Activated CD4-positive, alpha-beta T cell treated with anti-CD3 and anti-CD28 coated beads, Interleukin-2, amount 50 U/mL, for 1 hour (primary cell): ENCODE measurements at places on chromosomes 6 and 20.

DNA sequence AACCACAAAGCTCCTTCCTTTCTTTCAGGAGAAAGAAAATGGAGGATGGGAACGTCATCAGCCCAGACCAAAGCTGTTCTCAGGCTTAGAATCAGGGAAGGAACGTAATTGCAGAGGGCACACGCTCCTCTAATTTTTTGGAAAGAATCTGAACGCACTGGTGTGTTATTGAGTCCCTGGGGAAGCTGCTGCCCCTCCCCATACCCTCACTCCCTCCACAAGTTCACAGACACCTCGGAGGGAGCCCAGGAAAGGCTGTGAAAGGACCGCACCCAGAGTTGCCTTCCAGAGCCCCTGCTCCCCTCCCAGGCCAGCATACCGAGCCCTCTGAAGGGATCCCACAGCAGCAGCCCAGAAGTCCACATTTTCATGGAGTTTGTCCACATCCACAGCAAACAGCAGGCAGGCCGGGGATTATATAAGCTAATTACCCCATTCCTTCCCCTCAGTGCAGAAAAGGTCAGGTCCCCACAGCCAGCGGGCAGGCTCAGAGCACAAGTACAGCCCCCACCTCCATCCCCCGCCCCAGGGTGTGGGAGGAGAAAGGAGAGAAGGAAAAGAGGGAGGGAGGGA, 53.7 kb downstream of the ANKRD60 start:
- DNase-seq = no peak

- DNase-seq = no peak
Measured at GRCh38 chr6:35052694-35053565, 88.2 kb downstream of the TCP11 start.

- no peak for DNase-seq
Measured at GRCh38 chr6:138736640-138737039, 36.9 kb upstream of the CCDC28A start.

DNA sequence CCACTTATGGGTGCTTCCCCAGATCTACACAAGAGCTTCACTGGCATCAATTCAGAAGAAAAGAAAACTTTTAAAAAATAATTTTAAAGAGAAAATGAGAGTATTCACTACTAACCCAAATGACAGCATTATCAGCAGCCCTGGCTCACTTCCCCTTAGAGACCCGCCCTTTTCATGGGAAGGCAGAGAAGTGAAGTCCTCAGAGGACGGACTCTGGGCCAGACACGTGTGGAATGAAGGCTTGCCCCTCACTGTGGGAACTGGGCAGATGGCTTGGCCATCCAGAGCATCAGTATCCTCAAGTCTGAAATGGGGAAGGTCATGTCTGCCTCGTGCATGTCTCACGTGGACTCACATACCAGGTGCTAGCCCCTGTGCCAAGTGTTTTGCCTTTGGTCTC, 63.5 kb downstream of the JAG1 start:
- DNase-seq = no peak

DNA sequence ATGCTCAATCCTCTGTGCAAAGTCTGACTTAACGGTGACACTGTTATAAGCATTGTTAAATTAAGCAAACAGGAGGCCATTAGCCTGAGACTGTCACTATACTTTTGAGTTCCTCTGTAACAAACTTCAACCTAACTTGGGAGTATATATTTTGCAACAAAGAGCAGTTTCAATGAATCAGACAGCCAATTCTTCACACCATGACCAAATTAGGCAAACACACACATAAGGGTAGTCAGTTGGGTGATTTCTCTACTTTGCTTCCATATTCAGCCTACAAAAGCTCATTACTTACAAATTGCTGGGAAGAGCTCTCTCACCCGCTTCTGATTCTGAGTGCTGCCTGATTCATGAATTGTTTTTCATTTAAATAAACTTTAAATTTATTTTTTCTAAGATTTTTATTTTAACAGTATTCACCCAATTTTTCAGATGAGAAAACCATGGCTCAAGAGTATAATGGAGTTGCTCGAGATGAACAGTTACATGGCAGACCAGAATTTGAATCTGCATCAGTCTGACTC, 60.5 kb downstream of the HACE1 start:
- DNase-seq = no peak

GRCh38 chr6:68333442-68333841, 301.6 kb upstream of the ADGRB3 start:
- DNase-seq = no peak

DNA sequence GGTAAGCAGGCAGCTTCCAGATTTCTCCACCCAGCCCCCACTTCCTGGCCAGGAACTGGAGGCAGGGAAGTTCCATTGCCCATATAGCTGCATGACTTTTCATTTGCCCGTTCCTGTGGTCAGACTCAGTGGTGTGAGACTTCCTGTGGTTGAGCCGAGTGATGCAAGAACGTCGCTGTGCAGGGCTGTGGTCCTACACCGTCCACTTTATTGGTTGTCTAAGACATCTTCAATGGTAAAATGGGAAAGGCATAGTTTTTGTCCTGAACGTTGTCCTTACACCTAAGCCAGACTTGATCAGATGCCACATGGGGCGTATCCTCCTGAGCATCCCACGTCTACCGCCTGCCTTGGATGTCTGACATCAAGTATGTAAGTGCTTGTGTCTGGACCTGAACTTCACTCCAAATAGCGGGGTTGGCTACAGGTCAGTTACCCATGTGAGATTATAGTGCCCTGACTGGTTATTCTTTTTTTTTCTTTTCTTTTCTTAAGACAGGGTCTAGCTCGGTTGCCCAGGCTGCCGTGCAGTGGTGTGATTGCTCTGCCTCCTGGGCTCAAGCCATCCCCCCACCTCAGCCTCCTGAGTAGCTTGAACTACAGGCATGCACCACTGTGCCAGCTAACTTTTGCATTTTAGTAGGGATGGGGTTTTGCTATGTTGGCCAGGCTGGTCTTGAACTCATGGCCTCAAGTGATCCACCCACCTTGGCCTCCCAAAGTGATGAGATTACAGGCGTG, 25.9 kb upstream of the GTSF1L start:
- DNase-seq = no peak

DNA sequence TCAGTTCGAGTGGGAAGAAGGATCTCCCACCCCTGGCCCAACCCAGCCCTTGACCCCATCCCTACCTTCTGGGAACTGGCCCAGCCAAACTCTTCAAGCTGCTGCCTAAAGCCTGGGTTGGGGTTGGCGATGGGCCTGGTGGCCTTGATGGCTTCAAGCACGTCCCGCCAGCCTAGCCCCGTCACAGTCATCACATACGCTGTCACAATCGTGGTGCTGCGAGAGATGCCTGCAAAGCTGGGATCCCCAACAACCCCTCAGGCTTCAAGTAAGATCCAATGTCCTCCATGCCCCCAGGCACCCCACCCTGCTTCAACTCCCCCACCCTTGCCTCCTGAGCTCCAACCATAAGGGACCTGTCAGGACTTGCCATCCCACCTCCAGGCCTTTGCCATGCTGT, 7.8 kb downstream of the DUSP15 start:
- no peak for DNase-seq

- DNase-seq = no peak
Measured at GRCh38 chr6:111927321-111927720, 54.1 kb upstream of the FYN start.

DNA sequence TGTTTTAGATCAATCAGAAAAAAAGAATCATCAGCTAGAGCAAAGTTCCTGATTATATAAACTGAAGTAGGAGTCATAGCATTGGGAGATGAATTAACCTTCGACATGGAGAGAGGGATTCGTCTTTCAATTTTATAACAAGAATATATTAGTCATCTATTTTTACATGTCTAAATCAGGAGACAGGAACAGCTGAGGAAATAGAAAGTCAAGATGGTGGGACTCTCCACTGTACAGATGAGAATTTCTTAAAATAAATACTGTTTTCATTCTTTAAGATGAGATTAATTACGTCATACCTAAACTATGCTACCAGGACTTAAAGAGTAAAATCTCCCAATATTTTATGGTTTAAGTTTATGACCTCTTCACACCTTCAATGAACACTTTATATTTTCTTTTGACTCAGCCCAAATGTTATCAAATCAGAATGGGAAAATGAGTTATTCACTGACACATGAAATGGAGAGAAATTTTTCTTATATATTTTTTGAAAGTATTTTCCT, 1137.7 kb downstream of the EPHA7 start:
- no peak for DNase-seq

DNA sequence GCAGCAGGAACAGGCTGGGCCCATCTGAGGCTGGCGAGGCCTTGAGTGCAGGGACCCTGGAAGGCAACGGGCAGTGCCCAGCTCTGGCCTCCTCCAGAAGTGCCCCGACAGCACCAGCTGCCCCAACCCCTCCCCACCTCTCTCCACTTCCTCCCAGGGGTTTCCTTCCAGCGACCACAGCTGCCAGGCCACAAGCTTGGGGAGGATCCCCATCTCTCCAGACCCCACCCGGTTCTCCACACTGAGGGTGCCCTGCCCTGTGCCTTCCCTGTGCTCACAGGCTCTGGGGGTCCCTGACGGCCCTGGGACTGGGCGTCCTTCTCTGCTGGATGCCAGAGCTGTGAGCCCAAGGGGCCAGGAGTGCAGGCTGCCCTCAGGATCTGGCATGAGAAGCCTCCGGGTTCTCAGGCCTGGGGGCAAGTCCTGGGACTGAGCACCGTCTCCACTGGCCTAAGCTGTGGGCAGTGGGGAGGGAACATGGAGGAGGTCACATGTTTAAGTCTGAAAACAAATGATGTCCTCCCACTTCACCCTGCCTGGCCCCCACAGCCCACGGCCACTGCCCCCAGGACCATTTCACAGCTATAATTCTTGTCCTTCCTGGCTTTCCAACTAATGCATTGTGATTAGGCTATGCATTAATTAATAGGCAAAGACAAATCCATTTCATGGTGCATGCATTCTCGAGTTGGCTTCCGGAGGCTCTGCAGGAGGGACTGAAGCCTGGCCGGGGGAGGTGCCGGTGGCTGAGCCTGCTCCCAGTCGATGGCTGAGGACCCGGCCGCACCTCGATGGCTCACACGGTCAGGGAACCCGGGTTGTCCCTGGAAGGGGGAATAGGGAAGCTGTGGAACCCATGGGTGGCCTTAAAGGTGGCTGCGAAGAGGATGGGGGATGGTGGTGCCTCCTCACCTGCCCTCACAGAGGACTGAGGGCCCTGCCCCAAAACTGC, 24.4 kb downstream of the BHLHE23 start:
- DNase-seq = no peak

GRCh38 chr20:33709398-33709797, 10.7 kb downstream of the PXMP4 start:
- DNase-seq = no peak

- no peak for DNase-seq
Measured at GRCh38 chr6:164214066-164214465, 799.5 kb downstream of the QKI start.

GRCh38 chr20:38649275-38649891, 47.8 kb downstream of the ARHGAP40 start:
- no peak for DNase-seq

- DNase-seq = no peak
Measured at GRCh38 chr20:13783528-13783927, 1.2 kb downstream of the ESF1 start.

GRCh38 chr6:57013521-57013926, 33.0 kb upstream of the KIAA1586 start:
- no peak for DNase-seq

GRCh38 chr6:169450097-169450496, 196.5 kb upstream of the THBS2 start:
- DNase-seq = no peak

DNA sequence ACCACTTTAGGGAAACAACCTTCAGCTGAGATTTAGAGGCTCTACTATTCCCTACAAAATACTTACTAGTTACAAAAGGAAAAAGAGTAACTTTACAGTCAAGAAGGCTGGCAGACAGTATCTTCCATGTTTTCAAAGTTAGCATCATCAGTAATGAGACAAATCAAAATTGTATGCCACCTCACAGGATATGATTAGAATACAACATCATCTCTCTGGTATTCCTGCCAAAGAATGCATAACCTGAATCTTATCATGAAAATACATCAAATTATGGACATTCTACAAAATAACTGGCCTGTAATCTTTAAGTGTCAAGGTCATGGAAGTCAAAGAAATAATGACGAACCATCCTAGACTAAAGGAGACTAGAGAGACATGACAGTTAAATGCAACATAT, 38.4 kb downstream of the CDK5RAP1 start:
- no peak for DNase-seq

GRCh38 chr6:150835620-150836019, 29.9 kb upstream of the MTHFD1L start:
- DNase-seq = no peak

DNA sequence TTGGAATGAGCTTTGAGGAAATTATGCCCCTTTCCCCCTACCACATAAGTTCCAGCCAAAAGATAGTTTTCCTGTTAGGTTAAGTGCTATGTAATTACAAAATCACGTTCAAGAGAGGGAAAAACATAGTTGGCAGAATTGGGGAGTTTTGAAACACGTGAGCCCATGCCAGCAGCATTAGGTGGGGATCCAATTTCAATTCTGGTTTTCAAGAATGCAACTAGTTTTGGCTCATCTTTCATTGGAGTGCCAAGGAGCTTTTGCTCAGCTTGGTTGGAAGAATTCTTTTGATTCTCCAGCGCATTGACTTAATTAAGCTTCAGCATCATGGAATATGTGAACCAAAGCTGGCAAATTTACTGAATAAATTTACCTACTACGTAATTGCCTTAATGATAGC, 95.9 kb downstream of the SAMD5 start:
- DNase-seq = no peak

DNA sequence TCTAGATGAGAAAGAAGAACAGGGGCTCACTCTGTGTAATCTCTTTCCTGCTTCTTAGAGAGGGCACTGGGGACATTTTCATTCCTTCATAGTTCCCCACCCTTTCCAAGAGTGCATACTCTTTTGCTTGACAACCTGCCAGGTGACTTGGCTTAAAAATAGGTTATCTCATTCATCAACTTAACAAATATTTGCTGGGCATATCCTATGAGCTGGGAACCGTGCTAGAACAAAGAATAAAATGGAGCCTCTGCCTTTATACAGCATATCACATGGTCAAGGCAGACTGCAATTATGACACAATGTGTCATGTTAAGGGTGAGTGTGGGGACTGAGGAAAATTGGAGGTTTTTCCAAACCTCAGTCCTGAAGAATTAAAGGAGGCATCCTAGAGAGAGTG, 209.8 kb upstream of the FOXA2 start:
- DNase-seq = no peak

- no peak for DNase-seq
Measured at GRCh38 chr6:3895312-3895653, 46.1 kb downstream of the FAM50B start.

- DNase-seq = no peak
Measured at GRCh38 chr6:109820706-109821350, 129.7 kb downstream of the FIG4 start.

GRCh38 chr20:63708301-63709148, 686 bp downstream of the ZGPAT start:
- DNase-seq = no peak

DNA sequence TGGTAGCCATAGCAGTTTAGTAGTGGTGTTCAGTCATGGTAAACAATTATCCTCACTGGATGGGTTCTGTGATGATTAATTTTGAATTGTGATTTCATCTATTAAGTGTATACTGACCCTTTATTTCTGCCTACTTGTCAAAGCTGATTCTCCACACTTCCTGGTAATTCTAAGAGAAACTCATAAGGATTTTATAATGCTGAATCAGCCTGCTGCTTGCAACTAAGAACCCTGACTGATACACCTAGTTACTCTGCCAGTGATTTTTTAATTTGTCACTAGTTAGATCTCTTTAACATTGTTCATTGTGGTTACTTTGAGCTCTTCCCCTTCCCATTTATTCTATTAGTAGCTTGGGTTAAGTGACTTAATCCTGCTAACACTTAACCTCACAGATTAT, 8.6 kb downstream of the CDC40 start:
- no peak for DNase-seq
